ENCODE measurements at places on chromosomes 7 and 10.

DNA sequence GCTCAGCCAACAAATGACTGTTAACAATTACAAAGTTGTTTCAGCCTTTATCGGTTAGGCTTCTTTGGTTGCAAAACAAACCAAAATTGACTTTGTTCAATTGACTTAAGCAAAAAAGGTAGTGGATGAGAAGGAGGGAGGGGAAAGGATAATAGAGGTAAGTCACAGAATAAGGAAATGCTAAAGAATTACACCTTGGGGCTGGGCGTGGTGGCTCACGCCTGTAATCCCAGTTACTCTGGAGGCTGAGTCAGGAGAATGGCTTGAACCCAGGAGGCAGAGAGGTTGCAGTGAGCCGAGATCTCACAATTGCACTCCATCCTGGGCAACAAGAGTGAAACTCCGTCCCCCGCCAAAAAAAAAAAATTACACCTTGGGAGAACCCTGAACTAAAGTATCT is 41.4 kb downstream of the AHCYL2 start:
- DNase-seq = no peak

DNA sequence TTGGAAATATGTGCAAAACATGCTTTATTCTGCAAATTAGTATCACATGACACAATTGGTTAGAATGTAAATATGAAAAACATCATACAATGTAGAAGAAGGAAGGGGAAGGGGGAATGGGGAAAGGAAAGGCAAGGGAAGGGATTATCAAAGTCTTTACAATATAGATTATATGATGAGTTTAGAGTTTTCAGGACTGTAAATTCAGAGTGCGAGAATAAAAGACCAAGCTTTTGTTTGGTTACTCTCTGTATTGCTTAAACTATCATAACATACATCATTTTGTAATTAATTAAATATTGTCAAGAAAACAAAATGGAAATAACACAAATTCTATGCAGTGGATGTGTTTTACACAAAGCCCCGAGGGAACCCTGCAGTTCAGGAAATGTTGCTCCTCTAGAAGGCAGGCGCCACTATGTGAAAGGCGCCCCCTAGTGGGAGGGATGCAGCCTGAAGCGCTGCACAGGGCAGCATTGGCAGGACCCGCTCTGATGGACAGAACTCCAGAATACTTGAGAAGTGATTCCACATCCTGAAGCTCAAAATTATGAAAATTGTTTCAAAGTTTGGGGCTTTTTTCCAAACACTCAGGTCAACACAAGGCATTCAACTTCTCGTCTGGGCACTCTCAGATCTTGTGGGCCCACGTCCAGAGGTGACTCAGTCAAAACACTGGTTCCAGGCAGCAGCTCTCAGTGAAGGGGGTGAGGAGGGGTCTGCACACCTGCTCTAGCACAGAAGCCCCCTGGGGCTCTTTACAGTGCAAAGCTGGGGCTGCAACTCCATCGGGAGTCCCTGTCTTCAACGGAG is 31.6 kb upstream of the TMEM254 start:
- peak; percentile 74 for DNase-seq

GRCh38 chr10:3365630-3366029 is 193.0 kb upstream of the PITRM1 start:
- DNase-seq = no peak

DNA sequence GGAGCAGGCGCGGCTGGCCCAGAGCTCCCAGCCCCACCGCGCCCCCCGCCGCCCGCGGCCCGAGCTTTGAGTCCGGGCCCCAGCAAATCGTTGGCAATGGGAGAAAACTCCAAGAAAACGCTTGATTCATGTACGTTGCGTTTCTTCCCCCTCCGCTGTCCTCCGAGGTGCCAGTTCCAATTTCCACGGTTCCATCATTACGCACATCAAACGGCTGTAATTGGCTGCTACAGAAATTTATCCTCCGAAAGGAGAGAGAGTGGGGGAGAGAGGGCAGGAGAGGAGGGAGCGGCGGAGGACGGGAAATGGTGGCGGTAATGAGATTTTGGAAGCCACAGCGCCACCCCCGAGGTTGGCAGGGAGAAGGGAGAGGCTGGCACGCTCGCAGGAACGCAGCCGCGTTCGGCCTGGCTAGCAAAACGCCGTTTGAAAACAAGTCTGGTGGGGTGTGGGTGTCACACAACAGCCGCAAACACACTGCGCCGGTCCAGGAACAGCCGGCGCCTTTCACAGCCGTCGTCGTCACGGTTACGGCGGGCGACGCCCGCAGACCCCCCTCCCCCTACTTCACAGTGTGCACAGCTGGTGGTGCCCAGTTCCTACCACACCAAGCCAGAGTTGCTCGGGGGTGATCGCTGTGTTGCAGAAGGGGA is 57.5 kb downstream of the UNCX start:
- no peak for DNase-seq

DNA sequence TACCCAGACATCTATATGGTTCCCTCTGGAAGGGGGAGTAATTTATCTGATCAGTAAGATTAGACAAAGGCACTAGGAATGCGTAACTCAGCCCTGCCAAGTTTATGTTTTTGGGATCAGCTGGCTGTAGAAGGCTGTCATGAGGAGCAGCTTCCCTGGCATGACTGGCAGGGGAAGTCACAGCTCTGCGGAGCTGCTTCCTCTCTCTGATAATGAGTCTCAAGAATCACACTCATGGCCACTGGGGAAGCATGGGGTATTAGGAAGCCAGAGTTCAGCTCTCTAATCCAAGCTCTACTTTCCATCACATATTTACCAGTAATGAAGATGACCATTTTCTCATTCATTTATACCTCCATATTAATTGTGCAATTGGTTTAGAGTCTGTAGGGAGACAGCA is 758.9 kb downstream of the GRM8 start:
- no peak for DNase-seq

GRCh38 chr7:150735596-150736358 is 1.4 kb upstream of the GIMAP5 start:
- no peak for DNase-seq

DNA sequence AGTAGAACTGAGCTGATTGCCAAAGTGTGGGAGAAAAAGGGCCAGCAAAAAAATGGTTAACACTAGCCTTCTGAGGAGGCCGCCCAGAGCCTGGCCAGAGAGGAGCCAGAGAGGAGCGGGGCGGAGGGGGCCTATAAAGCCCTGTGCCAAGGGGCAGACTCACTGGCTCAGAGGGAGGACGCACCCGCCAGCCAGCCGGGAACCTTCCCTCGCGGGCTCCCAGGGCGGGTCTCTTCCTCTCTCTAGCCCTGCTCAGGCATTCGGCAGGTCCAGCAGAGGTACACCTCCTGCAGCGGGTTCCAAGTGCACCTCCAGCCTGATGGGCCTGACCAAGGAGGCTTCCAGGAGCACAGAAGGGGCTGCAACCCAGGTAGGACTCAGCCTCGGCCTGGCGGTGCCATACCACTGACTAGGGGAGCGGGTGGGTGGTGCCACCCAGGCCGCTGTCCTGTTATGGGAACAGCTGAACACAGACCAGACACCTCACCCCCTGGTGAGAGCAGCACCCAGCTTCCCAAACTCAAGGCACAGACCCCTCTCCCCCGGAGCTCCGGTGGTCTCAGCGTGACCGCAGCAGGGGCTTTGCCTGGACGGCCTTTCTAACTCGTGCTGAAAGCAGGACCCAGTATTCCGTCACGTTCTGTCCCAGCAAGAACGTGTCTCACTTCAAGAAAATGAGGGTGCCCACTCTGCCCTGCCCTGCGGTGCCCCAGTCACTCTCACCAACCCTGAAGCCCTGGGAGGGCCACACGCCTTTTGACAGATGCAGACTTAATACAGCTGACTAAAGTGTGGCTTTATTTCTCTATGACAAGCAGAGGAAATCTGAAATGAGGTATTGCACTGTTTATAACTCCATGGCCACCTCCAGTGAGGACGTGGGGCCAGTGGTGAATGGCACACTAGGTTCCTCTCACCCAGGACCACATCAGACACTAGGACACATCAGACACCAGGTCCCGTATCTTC is at the start of gene GPER1:
GPER1 (plus strand) TSS at position 162 of the 969 bp plus-strand sequence. CDS start 3,616 bp downstream, outside the sequence.
- DNase-seq = no peak

DNA sequence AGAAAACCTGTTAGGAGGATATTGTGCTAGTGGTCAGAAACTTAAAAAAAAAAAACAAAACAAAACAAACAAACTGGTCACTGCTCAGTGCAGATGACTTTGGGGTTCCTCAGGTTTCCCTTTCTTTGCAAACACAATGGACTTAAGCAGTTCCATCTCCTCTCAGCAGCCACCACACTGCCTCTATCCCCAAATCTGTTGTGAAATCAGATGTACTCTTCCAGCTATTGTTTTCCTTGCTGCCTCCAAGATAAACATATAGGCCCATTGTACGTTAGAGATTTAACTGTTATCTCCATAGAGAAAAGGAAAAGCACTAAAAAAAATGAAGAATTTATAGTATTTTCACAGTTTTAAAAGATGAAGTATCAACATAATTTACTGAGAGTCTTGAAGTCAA is 147.1 kb downstream of the MPP7 start:
- DNase-seq = no peak

GRCh38 chr7:65475734-65476319 is 102.2 kb downstream of the ZNF92 start:
- peak; percentile 95 for DNase-seq

DNA sequence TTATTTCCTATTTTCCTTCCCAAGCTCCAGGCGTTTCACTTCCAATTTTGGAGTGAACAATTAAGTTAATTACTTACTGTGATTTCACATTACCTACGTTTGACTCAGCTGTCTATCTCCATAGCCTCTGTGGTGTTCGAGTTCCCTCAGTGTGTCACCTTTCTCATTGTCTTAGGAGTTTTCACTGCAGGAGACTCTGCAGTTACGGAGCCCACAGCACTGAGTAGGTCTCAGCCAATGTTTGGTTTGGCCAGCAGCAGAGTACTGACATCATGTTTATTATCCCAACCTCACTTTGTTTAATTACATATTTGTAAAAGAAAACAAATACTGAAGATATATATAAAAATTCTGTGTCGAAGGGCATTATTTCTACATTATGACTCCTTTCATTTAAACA is 1123.9 kb downstream of the CNTNAP2 start:
- no peak for DNase-seq

DNA sequence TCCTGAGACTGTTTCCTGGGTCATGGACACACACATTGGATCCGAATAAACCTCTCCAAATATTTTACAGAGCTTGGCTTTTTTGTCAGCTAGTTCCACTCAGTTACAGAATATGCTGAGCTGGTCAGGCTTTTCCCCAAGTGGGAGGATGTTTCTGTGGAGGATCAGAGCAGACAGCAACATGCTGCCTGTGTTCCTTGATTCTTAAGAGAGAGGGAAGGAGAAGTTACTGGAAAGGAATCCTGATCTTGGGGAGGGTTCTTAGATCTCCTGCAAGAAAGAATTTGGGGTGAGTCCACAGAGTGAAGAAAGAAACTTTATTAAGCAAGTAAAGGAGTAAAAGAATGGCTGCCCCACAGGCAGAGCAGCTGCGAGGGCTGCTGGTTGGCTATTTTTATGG is 76.8 kb upstream of the RPA3 start:
- DNase-seq = no peak

- no peak for DNase-seq
Measured at GRCh38 chr7:151301471-151302462, 39.8 kb upstream of the NUB1 start.

- no peak for DNase-seq
Measured at GRCh38 chr10:69327463-69328379, 49.4 kb downstream of the HK1 start.

DNA sequence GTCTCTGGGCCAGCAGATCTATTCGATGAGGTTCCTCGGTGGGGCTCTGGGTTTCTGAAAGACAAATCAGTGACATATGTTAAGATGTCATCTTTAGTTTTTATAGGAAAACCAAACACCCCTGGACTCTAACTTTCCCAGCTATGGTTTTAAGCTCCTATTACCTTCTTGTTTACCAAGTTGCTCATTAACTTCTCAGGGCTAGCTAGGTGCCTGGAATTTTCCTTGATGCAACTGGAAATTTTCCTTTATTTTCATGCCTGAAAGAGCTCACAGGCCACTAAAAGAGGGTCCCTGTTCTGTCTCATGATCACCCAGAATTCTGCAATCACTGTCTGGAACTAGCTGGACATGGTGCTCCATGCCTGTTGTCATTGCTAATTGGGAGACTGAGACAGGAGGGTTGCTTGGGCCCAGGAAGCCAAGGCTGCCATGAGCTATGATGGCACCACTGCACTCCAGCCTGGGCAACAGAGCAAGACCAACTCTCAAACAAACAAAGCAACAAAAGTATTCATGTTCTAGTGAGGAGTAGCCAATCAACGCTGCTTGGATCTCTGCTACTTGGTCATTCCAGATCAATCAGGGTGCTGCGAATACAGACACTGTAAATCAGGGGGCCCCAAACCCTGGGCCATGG is 1173.5 kb upstream of the AUTS2 start:
- no peak for DNase-seq

- no peak for DNase-seq
Measured at GRCh38 chr10:80484243-80484642, 30.1 kb downstream of the TSPAN14 start.

DNA sequence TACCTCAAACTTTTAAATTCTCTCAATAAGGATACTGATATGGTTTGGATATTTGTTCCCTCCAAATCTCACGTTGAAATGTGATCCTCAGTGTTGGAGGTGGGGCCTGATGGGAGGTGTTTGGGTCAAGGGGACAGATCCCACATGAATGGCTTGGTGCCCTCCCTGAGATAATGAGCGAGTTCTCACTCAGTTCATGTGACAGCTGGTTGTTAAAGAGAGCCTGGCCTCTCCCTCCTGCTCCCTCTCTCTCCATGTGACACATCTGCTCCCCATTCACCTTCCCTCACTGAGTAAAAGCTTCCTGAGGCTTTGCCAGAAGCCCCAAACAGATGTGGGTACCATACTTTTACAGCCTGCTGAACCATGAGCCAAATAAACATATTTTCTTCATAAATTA is 19.2 kb downstream of the ABCB4 start:
- DNase-seq = no peak

- DNase-seq = no peak
Measured at GRCh38 chr10:91576096-91576545, 56.8 kb downstream of the PPP1R3C start.

DNA sequence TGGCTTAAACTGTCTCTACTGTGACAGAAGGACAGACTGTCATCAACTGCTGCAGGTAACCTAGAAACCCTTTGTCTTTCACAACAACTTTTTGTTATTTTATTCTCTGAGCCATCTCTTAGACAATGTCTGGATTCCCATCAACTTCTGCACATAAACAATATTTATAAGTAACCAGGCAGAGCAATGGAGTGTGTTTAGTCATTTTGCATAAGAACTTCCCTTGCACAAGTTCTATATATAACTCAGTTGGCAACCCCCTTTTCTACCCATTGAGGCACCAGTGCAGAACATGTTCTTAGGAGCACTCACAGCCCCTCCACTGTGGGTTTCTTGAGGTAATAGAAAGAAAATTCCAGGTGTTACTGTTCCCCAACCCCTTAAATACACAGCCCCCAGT is 65.0 kb upstream of the IL6 start:
- DNase-seq = no peak

- peak; percentile 85 for DNase-seq
Measured at GRCh38 chr7:129635300-129636029, 23.9 kb downstream of the NRF1 start.

GRCh38 chr7:1225441-1226185 is 7.1 kb upstream of the UNCX start:
- DNase-seq = no peak

DNA sequence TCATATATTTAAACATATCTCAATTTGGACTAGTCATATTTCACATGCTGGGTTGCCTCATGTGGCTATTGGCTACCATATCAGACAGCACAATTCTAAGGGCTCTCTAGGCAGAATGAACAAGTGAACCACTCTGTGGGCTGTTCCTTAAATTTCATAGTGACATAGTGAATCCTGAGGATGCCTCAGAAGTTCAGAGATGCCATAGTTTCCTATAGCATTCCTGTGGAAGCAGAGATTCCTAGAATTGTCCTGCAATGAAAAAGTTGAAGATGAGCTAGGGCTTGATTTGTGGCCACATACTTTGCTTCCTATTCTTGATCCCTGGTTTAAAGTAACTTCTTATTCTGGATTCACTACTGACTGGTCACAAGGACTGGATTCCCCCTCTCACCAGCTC is 35.6 kb downstream of the MKX start:
- DNase-seq = no peak

Data from MM.1S (cell line).